ENCODE measurements at places on chromosomes 16 and 17. TPM values are rescaled to one million over a fixed set of nuclear protein-coding genes. Genes with fewer than 3 reads are reported as not detected.

The PTX4 gene
- polyA plus RNA-seq, result 0.04 TPM

The TMIGD1 gene
- not detected for polyA plus RNA-seq

The ZCCHC14 gene
- polyA plus RNA-seq, result 10.5 TPM

The TEX14 gene
- polyA plus RNA-seq, result 0.04 TPM
